ENCODE measurements at places on chromosomes 12 and 14.

GRCh38 chr12:52207895-52208294, 16.1 kb upstream of the KRT80 start:
- no peak for DNase-seq

- peak; percentile 30 for DNase-seq
Observed at GRCh38 chr12:1758887-1759286, 61.5 kb upstream of the LRTM2 start.

GRCh38 chr14:85728476-85729065, 198.6 kb downstream of the FLRT2 start:
- no peak for DNase-seq

- DNase-seq = no peak
Observed at GRCh38 chr14:77822307-77822706, 22.4 kb downstream of the ADCK1 start.

DNA sequence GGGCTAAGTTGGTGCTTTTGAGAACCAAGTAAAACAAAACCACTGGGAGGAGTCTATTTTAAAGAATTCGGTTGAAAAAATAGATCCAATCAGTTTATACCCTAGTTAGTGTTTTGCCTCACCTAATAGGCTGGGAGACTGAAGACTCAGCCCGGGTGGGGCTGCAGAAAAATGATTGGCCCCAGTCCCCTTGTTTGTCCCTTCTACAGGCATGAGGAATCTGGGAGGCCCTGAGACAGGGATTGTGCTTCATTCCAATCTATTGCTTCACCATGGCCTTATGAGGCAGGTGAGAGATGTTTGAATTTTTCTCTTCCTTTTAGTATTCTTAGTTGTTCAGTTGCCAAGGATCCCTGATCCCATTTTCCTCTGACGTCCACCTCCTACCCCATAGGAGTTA, 1.8 kb upstream of the RAB5B start:
- DNase-seq = no peak

GRCh38 chr14:22474730-22475351, 114.2 kb downstream of the DAD1 start:
- DNase-seq = no peak

GRCh38 chr14:41489315-41489972, 117.2 kb upstream of the LRFN5 start:
- no peak for DNase-seq

- no peak for DNase-seq
Observed at GRCh38 chr12:39571351-39571750, 48.3 kb downstream of the ABCD2 start.

DNA sequence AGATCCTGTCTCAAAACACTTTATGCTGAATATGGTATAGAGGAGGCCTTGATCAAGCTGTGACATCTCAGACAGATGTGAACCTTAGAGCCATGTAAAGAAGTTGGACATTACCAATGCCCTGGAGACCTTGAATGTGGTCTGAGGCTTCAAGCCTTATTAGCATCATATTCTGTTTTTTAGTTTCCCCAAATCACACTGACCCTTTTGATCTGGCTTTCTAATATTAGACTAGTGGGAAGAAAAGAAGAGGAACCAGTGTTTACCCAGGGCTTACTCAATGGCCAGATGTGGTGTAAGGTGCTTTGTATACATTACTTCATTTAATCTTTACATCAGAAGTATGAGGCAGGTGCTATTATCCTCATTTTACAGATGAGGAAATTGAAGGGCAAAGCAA, 10.6 kb upstream of the TBPL2 start:
- no peak for DNase-seq

GRCh38 chr12:117045160-117046010, 53.8 kb downstream of the TESC start:
- no peak for DNase-seq

DNA sequence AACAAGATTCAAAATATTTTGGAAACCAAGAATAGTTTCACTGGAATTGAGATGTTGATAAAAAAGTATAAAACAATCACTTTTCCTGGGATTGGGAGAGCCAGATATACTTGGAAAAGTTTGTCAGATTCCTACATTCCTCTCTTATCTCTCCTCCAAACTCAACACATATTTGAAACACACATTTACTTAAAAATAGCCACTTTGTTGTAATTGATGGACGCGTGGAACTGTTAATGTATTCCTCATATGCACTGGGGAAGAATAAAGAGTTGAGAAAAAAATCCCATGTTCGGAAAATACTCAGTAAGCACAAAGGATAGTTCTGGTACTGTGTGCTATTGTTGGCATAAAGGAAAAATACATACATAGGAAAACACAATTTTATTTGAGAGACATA, 195.6 kb upstream of the FLRT2 start:
- DNase-seq = no peak

DNA sequence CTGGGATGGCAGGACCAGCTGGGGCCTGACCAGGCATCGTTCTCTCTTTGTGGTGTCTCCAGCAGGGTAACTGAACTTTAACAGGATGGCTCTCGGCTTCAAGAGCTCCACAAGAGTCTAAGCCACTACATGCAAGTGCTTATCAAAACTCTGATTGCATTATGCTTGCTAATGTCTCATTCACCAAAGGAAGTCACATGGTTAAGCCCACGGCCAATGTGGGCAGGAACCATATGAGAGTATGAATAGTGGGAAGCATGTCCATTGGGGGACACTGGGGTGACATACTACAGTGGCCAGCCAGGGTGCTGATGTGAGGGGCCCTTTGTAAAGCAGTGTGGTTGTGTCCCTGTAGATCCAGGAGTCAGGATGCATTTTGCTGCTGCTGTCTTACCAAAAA, 35.0 kb upstream of the KCNA5 start:
- DNase-seq = no peak

DNA sequence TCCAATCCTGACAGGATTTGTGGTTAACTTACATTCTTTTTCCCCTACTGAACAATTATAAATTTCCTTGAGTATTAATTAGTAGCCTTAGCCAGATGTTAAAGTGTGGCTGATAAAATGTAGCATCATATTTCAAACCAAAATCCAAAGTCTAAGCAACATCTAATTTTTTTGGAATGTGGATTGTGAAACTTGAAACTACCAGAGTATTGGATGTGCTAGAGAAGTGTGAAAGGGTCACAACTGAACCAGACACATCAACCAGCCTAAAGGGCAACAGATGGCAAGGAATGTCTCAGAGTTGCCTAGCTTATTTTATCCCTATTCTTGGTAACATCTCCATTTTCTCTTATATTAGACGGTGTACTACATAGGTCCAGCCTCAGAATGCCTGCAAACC, 153.1 kb upstream of the DCN start:
- DNase-seq = no peak

DNA sequence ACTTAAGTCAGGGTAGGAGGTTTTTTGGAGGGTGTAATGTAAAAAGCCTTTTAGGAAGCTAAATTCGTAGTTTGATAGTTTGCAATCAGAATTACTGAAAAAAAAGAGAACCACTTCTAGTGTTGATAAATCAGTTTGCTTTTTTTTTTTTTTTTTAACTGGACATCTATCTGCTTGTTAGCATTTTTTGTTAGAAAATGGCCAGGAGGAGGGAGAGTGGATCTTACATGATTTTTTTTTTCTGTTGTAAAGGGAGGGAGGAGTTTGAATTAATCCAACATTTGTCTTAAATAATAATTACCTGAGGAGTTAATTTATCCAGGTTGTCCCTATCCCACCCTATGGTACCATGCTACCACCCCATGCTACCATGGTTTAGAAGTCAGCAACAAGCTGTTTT, 1.2 kb downstream of the FBXO34 start:
- DNase-seq = no peak

DNA sequence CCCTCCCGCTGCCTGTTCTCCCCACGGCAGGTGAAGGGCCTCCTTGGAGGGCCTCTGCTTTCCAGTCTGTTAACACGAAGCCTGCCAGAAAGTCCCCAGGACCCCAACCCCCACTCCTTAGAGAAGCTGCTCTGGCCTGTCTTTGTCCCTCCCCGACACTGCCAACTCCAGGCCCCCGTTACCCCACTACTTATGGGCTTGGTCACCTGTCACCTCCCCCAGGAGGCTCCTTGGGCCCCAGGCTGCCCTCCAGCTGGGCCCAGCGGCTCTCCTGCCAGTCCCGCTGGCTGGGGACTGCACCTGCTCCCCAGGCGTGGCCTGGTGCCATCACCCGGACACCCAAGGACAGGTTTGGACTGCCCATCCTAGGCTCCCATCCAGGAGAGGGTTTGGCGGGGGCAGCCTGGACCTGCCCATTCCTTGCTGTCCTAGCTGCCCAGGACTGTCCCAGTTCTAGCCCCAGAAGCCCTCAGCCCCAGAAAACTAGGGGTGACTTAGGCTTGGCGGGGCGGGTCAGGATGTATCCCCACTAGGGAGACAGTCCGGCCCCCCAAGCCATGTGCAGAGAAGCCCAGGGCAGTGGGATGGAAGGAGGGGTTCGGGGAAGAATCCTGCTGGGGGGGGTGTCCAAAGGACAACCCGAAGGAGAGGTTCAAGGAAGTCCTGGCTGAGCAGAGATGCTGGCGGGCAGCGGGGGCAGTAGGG, 155.7 kb upstream of the C14orf180 start:
- DNase-seq = no peak

- no peak for DNase-seq
Observed at GRCh38 chr12:48366131-48366530, 15.4 kb upstream of the ZNF641 start.

DNA sequence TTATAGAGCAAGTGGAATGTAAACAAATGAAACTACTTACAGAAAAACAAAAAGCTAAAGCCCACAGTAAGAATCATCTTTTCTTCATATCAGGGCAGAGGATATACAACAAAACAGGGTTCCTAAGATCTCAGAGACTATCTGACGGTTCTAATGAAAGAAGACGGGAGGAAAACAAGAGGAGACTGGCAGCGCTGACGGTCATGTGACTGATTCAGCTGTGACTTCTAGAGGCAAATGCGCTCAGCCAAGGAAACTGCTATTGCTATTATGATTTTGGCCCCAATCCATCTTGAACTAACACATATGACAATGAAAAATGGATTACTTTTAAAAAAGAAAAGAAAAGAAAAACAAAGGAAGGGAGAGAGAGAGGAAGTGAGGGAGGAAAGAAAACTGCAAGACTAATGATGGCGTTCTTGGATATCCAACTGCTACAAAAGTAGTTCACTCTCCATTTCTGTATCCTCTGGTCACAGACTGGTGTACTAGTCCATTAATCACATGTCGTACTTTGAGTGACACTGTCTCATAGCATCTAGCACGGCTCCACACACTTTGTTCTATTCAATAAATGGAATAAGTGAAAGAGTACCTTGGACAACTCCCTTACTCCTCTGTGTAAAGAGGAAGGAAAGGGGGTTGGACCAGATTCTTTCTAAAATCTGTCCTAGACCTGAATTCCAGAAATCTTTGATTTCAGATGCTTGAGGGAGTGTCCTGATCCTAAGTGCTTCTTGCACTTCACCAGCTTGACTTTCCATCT, 119.3 kb downstream of the DAD1 start:
- no peak for DNase-seq

GRCh38 chr12:32240831-32241230, 134.2 kb downstream of the BICD1 start:
- no peak for DNase-seq

DNA sequence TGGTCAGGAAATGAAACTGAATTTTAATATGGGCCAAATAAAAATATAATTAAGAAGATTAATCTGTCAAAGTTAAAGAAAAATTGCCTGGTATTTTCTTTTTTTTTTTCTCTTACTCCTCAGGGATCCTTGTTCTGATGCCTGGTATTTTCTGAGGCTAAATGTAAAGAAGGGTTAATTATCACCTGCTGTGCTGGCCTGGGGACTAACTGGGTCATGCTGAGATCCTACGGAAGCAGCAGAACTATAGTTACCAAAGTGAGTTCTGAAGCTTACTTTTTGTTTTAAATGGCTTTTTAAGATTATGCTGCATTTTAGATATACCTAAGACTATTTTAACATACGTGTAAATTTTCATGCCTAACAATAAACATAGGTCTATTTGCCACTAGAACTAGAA, 23.3 kb downstream of the ZC2HC1C start:
- DNase-seq = no peak

- DNase-seq = no peak
Observed at GRCh38 chr12:104769144-104769561, 188.9 kb downstream of the SLC41A2 start.

GRCh38 chr12:543114-543451, 83.3 kb downstream of the B4GALNT3 start:
- DNase-seq = no peak

DNA sequence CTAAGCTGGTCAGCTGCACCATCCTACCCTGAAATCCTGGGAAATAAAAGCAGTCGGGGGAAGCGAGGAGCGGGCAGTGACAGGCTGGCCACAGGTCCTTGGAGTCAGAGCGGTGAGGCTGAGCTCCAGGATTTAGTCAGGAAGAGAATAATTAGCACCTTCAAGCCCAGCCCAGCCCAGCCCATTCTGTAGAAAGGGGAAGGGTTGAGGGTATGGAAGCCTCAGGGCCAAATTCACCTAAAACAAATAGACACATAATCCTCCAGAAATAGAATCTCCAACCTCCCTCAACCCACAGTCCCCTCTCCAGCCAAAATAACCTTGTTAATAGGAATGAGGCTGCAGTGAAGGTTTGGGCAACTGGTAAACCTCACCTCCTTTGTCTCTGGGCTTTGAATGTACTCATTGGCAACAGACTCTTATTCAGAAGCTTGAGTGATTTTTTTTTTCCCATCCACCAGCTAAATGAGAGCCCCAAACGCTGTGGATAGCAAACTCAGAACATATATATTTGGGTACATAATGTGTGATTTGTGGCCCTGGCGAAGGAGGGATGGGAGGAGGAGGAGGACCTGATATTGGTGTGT, 334.1 kb downstream of the DPF3 start:
- no peak for DNase-seq

- DNase-seq = no peak
Observed at GRCh38 chr14:49483268-49483667, 102.9 kb downstream of the RPS29 start.

DNA sequence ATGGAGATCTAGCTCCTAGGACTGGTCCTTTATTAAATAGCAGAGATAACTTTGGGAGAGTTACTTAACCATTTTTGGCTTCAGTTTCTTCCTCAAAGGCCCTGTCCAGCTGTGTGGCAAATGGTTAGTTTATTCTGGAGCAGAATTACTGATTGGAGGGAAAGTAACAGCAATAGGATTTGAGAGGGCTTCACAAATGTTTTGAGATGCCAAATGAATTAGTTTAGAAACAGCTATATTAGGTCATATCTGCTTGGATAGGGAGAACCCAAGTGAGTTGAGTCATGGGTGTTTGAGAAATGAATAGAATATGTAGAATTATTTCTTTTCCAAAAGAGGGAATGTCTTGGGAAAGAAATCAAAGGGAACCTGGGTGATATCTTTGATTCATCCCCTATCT, 17.5 kb downstream of the RASSF3 start:
- DNase-seq = no peak

GRCh38 chr12:51827925-51828818, 20.3 kb downstream of the FIGNL2 start:
- DNase-seq = no peak

- no peak for DNase-seq
Observed at GRCh38 chr12:73180734-73181133, 908.6 kb downstream of the TRHDE start.
